ENCODE measurements at places on chromosomes 11 and 22. TPM values are rescaled to one million over a fixed set of nuclear protein-coding genes. Genes with fewer than 3 reads are reported as not detected.
A peak's percentile ranks its signal among the peaks of the same experiment; 100 is the strongest.

- peak; percentile 84 for DNase-seq
Measured at GRCh38 chr22:36180038-36180880, 19.7 kb upstream of the APOL3 start.

The MYRF gene
- total RNA-seq = 0.20 TPM

GRCh38 chr11:102983486-102983885 lies 28.0 kb upstream of the MMP13 start:
- DNase-seq = no peak

DNA sequence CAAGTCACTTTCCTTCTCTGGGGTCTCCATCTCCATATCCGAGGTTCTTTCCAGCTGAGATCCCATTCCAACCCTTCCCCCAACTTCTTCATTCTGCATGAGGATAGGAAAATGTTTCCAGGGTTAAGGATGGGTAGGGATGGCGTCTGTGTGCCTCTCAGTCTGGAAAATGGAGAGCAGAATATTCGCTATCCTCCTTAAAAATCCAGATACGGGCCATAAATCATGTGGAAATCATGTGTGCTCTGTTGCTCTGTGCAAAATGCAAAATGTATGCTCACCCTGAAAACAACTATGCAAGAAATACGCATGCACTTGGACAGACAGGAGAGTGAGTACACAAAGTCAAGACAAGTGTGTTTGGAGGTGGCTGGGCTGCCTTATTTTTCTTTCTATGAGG lies 3.2 kb downstream of the CREB3L1 start:
- DNase-seq = no peak

GRCh38 chr11:130582981-130583380 lies 134.5 kb downstream of the ADAMTS15 start:
- DNase-seq = no peak

DNA sequence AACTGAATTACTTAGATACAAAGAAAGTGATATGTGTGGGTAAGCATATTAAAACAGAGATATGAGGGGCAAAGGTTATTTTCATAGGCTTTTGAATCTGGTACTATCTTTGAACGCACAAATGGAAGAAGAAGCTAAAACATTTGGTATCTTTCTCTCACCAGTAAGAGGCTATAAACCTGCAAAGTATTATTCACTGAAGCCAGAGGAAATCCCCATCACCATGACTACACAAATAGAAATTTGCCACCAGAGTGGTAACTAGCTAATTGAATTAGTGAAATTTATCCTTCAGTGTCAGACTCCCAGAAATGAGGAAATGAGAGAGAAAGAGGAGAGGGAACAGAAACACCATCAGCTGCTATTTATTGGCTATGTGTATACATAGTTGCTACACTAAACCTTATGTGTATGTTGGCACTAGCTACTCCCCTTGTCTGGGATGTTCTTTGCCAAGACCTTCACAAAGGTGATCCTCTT lies 503.4 kb downstream of the DLG2 start:
- no peak for DNase-seq

The MUC6 gene
- not detected for total RNA-seq

The DYNC2H1 gene
- total RNA-seq = 2.0 TPM

DNA sequence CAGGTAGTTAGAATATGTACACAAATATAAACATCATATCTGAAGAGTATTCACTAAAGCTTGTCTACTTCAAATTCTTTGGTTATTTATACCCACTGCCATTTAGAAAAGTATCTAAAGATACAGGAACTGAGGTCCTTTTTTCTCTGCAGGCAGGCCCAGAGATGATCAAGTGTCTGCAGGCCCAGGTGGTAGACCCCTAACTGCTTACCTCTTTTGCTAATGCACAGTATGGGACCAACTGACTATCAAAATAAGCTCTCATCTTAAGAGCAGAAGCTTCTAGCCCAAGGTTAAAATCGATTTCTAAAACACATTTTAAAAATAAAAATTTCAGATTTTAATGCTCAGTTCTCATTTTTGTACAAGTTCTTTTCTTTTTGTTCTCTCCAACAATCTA lies 81.5 kb downstream of the APOL5 start:
- DNase-seq = no peak

DNA sequence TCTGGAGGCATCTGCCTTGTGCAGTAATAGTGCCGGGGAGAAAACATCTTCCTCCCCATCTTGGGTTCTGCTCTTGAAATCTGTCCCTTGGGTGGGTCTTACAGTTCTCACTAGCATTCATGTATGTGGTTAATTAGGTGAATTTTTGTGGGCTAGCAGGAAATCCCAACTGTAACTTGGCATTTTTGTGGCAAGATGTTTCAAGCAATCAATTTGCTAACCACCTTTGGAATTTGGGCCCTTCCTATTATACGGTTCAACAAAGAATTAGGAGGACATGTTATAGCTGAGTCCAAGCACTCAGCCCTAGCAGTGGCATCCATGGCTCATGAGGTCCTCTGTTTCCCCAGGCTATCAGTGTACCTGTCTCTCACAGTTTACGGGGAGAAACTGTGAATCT lies 89.1 kb upstream of the MTNR1B start:
- no peak for DNase-seq

- DNase-seq = no peak
Measured at GRCh38 chr11:65211293-65212105, 29.8 kb downstream of the CAPN1 start.

- DNase-seq = no peak
Measured at GRCh38 chr22:38741576-38741975, 14.2 kb downstream of the SUN2 start.

GRCh38 chr11:128511712-128512111 lies 75.6 kb downstream of the ETS1 start:
- DNase-seq = no peak

The DNAJB7 gene
- not detected for total RNA-seq

DNA sequence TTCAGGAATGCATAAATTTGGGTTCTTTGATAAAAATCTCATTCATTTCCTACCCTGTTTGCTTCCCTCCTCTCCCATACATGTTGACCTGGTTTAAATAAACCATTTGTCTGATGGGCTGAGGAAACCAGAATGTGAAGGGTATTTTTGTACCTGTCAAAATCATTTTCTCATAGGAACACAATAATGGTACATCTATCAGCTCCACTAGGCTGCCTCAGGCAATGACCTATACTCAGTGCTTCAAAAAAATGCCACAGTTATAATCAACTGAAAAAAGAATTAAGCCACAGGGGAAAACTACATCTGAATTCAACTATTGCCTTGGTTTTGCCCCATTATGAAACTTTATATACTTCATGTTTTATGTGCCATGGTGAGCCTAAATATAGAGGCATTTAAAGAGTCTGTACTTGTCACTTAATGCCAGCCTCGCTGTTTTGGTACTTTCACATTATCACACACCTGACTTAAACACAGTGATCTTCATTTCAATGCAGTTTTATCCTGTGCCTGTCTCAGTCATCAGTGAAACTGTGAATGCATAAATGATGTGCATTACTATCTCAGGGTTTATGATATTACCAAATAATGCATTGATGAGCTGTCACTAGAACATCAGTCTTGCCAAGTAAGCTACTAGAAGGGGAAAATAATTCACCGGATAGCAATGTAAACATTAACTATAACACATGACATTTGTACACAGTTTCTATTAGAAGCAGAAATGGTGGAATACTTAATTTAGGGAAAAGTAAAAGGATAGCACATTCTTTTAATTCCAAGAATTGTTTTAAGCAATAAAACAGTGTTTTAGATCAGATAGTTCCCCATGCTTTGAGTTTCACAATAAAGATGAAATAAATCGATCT lies 92.7 kb downstream of the MSANTD4 start:
- no peak for DNase-seq

GRCh38 chr11:2166091-2166851 lies 5.3 kb upstream of the INS start:
- peak; percentile 33 for DNase-seq

DNA sequence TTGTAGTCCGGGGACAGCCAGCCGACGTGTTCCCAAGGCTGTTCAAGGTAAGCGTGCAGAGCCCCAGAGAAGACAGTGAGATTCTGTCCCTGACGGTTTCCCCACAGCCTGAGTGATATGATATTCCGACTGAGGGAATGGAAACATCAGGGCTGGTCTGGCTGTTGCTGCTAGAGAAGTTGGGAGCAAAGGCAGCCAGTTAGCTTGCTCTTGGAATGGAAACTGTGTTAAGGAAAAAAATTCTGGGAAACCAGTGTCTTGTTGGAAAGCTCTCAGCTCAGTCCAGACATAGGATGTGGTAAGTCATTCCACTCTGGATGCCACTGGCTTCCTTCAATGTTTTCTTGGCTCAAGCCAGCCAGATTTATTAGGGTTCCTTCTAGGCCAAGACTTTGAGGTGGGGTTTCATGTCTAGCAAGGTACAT lies 8.8 kb downstream of the CRY2 start:
- DNase-seq = no peak

The POU2AF3 gene
- total RNA-seq = not detected

GRCh38 chr11:68309621-68310185 lies 2.7 kb upstream of the LRP5 start:
- no peak for DNase-seq

- no peak for DNase-seq
Measured at GRCh38 chr22:29569011-29569678, 11.8 kb downstream of the NIPSNAP1 start.

DNA sequence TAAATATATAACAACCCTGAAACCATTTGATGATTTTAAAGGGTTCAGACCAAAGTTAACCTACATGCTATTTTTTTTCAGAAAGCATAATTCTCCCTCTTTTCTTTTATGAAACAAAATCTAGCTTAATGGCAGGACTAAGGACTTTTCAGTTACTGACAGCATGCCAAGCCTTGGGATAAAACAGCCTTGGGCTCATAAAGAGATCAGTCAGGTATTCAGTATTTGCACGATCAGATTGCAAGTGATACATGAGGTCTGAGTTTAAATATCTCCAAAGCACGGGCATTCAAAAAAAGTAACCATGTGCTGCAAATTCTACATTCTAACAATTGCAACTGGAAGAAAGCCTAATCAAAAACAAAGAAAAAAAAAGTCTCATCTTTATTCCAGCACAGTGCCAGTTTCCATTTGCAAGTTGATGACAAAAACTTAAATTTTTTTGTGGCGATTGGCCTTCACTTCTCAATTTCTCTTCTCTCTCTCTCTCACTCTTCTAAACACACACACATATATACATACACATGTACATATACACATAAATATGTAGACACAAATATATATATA lies 60.1 kb downstream of the CTSC start:
- DNase-seq = no peak

DNA sequence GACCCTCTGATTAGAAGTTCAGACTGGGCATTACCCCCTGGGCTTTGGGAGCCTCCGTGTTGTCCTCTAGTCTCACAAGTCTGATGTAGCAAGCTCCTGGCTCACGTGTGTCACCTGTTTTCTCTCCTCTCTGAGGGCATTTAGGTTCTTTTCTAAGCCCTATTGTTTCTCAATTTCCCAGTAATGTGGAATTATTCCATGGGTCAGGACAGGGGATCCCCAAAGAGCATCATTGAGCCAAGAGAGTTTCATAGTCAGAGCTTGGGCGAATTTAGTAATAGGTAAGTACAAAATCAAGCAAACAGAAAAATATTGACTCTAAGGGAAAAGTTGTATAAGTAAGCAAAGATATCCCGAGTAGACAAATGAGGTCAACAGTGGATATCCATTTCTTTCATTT lies 57.3 kb downstream of the PPP6R2 start:
- DNase-seq = no peak

Measured in lung microvascular endothelial cell (primary cell).